ENCODE measurements at places on chromosomes 4 and X.
A peak's percentile ranks its signal among the peaks of the same experiment; 100 is the strongest.

- no peak for DNase-seq
These were observed 30.2 kb downstream of the REELD1 start for GRCh38 chr4:146244496-146244895.

DNA sequence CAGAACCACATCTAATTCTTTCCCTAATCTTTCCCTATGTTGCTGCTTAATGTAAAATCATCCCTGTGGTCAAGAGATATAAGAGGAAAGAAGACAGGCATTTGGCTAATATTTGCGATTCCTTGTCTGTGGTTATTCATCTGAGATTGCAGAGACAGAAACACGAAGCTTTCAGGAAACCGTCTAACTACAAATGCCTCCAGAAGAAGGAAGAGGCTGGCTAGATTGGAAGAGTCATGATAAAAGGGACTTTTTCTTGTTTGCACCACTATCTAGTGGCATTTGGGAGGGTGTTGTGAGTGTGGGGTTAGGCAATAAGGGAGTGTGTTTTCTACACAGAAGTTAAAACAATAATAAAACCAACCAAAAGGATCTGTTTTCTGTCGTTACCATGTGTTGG lies 43.9 kb downstream of the TMEM154 start:
- DNase-seq, result no peak

DNA sequence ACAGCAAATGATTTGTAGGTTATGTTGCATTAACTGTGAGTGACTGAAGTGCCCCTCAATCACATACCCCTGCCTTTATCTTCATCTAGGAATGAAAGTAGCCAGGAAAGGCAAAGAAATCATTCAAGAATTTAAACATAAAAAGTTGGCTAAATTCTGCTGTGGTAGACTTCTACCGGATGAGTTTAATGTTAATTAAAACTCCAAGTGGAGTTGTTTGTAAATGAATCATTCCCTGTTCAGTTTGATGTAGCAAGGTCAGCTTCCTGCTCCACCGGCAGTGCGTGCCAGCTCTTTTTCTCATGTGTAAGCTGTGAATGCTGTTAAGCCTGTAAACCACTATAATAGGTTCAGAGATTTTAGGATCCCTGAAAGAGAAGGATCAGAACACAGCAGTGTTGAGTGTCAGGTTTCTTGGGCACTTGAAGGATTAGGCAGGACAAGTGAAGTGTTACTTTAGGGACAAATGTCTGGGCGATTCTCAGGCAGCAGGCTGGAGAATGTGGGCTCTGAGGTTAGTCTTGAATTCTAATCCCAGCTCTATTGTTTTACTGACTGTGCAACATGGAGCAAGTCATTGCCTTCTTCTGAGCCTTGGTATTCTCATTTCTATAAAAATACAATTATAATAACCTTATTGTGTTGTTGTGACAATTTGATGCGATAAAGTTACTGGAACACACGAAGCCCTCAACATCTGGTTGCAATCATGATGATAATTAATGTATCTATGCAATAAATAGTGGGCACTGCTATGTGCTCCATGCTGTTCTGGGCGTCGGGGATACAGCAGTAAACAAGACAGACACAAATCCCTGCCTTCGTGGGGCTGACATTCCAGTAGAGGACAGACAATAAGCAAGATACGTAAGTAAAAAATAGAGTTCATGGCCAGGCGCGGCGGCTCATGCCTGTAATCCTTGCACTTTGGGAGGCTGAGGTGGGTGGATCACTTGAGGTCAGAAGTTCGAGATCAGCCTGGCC lies 112.0 kb downstream of the SHROOM3 start:
- DNase-seq, result no peak

DNA sequence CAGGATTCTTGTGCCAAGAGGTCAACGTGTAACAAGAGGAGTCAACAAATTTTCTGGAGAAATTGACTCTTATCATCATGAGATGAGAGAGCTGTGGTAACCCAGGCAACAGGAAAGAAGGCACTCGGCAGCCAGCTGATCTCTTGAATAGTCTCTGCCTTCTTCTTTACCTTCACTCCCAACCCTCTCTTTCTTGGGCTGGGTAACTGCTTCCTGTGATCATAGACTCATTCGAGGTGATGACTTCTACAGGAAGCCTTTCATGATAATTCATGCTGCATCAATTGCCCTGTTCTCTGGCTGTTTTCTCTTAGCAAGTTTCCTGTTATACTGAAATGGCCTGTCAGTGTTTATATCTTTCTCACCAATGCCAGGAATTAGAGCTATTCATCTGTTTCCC lies 70.8 kb upstream of the FSTL5 start:
- no peak for DNase-seq

DNA sequence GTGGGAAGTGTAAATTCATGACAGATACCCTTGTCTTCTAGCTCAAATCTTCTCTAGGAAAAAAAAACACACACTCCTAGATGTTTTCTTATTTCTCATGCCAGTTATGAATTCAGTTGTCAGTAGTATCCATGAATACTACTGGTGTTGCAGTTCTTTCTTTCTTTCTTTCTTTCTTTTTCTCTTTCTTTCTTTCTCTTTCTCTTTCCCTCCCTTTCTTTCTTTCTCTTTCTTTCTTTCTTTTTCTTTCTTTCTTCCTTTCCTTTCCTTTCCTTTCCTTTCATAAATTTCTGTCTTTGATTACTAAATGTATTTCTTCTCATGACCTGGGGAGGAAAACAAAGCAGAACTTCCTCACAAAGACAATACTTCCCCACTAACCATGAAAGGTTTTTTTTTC lies 253.8 kb downstream of the PCDH7 start:
- no peak for DNase-seq

DNA sequence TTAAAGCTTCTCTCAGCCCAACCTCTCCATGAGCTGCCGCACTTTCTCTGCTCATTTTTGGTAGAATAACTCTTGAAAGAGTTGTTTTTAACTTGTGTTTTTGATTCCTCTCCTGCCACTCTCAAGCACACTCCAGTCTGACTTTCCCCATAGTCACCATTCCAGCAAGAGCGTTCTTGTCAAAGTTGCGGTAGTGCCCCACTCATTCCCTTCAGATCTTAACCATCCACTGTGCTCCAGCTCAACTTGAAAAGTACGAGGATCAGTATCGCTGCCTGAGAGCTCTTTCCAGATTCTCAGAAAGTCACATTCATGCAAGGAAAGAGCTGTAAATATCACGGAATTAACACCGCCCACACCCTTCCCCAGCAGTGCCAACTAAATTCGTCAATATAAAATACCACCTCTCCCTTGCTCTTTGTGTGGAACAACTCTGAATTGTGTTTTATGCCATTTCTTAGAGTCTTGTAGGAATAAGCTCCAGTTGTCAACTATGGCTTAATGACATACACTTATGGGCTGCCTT lies 59.7 kb upstream of the IL15 start:
- no peak for DNase-seq

DNA sequence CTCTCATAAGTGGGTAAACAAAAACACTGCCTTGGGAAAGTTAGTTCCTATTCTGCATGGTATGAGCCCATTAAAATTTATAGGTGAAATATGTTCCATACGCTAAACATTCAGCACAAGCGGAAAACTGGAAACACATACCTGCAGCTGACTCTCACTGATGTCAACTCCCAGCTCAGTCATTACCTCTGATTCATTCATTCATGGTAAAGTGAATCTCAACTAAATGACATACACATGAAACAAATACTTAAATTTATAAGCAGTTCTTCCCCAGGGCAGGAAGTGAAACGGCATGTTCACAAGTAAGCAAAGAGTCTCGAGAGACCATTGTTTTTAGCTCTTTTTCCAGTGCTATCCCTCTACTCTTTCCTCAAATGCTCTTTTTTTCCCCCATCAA lies 1.6 kb downstream of the SLC10A6 start:
- DNase-seq, result no peak

GRCh38 chr4:82744284-82744968 lies 54.2 kb downstream of the SCD5 start:
- no peak for DNase-seq

DNA sequence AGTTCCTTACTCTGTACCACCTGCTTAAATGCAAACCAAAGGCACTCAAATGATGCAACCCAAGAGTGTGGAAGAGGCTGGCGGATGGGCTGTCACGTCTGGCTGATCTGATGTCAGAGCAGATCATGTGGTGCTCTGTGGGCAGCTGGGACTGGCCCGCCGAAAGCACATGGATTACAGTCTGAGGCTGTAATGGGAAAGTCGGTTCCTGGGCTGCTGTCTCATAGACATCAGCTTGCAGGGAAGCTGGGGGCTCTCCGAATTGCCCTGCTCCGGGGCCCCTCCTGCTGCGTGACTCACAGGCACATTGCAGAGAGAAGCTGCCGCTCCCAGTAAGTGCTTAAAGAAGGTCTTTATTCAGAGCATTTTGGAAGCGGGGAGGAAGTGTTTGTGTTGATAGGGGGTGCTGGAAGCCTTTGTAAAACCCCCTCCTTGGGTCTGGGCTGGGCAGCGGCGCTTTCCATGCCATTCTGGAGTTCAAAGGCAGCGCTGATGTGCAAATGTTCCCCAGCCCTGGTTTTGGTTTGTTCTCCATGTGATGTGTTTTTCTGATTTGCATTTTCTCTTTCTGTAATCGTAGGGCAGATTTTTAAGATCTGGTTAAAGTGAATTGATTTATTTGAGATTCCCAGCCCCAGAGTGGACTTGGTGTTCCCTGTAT lies 181.1 kb downstream of the LARP7 start:
- DNase-seq, result peak; percentile 17

DNA sequence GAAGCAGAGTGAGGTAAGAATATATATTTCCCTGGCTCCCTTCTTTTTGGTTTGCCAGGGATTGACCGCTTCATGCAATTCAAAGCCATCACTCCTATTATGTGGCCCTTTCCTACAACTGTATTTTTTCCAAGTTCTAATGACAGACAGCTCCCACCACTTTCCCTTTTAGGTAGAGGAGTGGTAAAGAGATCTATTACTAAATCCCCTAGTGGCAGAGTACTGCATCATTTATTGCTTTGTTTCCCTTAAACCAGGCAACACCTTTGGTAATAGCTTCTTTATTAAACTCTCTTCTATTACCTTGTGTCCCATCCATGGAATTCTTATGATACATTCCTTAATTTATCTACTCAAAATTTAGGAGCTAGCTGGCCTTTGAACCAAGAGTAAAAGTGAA lies 90.7 kb downstream of the CNOT6L start:
- DNase-seq, result no peak

DNA sequence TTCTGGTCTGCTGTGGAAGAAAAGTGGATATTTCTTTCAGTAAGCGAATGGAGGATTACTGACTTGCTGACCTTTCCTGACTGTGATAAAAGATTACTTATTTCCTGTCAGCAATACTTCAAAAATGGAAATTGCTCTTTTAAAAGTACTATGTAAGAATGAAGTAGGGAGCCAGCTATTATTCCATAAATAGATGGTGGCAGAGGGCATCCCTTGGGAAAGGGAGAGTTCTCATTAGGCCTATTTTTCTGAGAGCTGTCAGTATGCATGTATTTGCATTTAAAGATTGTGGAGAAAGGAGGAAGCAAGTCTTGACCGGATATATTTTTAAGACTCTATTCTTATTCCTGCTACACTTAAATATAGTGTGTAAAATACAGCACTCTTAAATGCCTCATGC lies 37.2 kb downstream of the TMEM47 start:
- DNase-seq, result no peak

GRCh38 chr4:126727461-126727860 lies 905.3 kb upstream of the INTU start:
- DNase-seq, result no peak

GRCh38 chr4:152454398-152455011 lies 81.4 kb downstream of the FBXW7 start:
- no peak for DNase-seq

GRCh38 chrX:134908356-134908755 lies 82.4 kb upstream of the SMIM10 start:
- DNase-seq, result no peak

DNA sequence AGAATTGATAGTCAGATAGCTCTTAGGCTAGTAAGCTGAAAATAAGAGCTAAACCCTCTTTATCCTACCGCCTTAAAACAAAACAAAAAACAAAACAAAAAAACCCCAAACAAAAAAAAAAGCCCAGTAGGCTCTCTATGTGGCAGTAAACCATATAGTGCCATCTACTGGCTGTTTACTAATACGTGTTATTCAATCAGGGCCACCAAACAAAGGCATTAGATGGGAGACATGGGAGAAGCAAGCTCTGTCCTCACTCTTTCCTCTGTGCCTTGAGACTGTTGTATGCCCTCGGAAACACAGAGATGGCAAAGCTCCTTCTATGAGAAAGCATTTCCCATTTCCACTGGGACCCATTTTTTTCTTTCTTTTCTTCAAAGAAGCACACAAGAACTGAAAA lies 148.8 kb upstream of the MID1 start:
- DNase-seq, result no peak

- no peak for DNase-seq
These were observed 345.1 kb upstream of the HS3ST1 start for GRCh38 chr4:11773798-11774197.

GRCh38 chr4:154088741-154089140 lies 299.9 kb upstream of the SFRP2 start:
- DNase-seq, result no peak

- no peak for DNase-seq
These were observed 19.8 kb upstream of the PPARGC1A start for GRCh38 chr4:23909671-23910070.

DNA sequence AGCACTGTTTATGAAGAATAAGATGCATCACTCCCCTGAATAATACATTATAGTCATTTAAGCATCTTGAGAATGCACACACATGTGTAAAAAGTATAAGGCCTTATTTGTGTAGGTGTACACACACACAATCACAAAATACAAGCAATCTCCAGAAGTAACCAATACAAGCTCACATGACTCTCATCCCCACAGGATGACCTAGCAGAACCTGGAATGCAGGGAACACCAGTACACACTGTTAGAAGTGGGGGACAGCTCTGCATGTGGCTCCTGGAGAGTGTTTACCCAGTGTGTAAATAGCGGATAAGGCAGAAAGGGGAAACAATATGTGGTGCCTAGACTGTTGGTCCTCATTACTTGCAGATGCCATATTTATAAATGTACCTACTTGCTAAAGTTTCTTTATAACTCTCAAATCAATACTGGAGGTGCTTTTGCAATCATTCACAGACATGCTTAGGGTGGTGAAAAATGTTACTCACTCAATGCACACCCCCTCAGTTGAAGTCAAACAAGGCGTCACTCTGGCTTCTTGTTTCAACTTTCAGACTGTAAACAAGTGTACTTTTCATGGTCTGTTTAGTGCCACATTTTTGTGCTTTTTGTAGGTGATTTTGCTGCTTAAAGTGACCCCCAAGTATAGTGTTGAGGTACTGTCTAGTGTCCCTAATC lies 73.1 kb downstream of the MAGEB17 start:
- no peak for DNase-seq

- no peak for DNase-seq
These were observed 50.9 kb downstream of the PKD2 start for GRCh38 chr4:88058295-88058694.

DNA sequence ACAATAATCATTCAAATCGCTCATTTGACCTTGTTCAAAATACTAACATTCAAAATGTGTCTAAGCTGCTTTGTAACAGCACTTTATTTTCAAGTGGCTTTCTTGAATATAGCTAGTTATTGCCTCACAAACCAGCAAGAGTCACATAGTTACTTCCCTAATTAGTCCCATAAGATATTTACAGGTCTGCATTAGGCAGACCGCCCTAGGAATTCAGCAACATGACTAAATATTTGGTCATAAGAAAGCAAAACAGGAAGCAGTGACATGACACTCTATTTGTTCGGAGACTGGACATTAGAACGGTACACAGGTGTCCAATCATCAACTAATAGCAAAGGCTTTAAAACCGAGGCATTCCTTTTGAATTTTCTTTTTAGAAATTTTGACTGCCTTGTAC lies 262.0 kb downstream of the COL25A1 start:
- no peak for DNase-seq
